Uterus (tissue), 4 donors: ENCODE measurements at places on chromosomes 7 and 10. TPM values are rescaled to one million over a fixed set of nuclear protein-coding genes. Genes with fewer than 3 reads are reported as not detected.
A peak's percentile ranks its signal among the peaks of the same experiment; 100 is the strongest.

DNA sequence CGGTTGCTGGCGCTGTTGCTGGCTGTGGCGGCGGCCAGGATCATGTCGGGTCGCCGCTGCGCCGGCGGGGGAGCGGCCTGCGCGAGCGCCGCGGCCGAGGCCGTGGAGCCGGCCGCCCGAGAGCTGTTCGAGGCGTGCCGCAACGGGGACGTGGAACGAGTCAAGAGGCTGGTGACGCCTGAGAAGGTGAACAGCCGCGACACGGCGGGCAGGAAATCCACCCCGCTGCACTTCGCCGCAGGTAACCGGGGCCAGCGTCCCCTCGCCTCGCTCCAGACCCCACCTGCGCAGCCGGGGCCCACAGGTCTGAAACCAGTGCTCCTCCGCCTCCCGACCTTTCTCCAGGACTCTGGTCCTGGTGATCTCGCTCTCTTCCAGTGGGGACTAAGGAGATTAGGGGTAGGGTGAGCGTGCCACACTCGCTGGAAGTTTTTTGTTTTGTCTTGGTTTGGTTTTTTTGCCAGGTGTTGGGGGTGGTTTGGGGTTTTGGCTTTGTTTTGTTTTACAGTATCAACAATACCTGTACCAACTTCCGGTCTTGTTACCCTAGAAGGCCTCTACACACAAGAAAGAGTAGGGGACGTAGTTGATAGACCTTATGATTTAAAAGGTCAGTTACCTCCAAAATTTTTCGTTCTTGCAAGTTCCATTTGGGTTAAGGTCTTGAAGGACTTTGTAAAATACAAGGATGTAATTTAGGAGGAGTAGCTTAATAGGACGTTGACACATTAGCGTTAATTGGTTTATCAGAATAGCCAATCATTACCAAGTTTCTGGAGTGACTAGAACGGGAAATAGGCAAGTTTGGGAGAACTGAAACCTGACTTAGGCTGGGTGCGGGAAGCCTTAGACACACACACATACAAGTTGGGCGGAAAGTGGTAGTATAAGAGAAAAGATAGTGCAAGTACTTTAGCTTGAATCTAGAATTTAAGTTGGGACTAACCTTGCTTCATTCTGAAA, 704 bp downstream of the TNKS2 start:
- DNase-seq: no peak

- DNase-seq: no peak
These were observed 57.6 kb downstream of the USP6NL start for GRCh38 chr10:11553773-11554381.

ACSM6 gene
- total RNA-seq: not detected

DNA sequence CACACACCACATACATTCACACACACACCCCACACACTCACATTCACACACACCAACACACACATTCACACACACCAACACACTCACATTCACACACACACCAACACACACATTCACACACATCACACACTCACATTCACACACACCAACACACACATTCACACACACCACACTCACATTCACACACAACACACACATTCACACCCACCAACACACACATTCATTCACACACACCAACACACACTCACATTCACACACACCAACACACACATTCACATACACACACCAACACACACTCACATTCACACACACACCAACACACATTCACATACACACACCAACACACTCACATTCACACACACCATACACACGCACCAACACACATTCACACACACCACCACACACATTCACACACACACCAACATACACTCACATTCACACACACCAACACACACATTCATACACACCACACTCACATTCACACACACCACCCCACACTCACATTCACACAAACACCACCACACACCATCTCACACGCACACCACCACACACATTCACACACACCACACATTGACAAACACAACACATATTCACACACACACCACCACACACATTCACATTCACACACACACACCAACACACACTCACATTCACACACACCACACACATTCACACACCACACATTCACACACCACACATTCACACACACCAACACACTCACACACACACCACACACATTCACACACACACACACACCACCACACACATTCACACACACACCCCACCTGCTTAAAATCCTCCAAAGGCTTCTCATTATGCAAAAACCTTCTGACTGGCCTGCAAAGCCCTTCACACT, 9.0 kb downstream of the TAS2R40 start:
- no peak for DNase-seq

DNA sequence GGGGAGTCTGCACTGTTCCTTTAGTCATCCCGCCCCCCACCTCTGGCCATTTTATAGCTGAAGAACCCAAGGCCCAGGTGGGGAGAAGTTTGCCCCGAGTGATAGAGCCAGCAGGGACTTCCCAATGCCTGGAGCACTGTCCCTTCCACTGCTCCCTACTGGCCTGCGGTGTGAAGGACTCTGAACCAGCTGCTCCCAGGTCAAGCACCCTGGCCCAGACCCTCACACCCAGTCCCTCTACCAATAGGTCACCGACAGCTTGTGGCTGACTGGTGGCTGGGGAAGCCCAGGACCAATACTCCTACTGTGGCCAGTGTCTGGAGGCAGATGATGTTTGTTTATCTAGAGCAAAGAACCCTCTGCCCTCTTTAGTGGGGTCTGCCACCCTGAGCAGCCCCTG, 167.9 kb downstream of the LCOR start:
- DNase-seq: no peak

- no peak for DNase-seq
These were observed 52.6 kb downstream of the MRC1 start for GRCh38 chr10:17861760-17862159.

GRCh38 chr7:73828107-73828803, 2.5 kb upstream of the CLDN4 start:
- DNase-seq: peak; percentile 57

DNA sequence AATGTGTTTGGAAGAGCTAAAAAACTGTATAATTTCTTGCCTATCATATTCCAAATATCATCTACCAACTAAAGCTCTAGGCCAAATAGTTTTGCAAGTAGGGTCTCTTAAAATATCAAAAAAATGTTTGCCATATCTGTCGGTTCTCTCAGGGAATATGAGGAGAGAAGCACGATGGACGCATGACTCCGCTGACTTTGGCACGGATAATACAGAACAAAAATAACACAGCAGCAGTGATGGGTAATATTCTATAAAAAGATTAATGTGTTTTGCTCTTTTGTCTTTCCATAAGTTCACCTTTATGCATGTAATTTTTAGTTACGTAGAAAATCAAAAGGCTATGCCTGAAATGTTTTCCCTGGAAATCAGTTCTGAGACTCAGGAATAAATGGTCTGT, 919 bp upstream of the IDI2 start:
- DNase-seq: no peak

GRCh38 chr7:151194188-151194587, 7.1 kb upstream of the ASB10 start:
- no peak for DNase-seq

GRID1 gene
- total RNA-seq: 0.88 TPM

GRID2IP gene
- total RNA-seq: 0.49 TPM

DNA sequence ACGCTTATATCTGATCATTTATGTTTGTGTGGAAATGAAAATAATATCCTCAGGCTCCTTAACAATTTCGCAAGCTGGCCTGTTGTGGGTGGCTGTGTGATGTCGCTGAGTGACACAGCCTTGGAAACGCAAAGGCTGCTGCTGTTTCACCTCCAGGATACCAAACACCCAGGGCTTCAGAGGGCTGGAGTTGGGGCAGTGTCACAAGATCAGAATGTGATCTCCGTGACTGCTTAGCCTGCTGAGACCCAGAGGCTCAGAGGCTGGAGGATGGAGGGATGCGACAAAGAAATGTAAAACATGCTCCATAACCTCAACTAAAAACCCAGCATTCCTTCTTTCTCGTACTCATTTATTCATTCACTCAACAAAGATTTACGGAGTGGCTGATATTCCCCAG, 37.2 kb upstream of the BMPER start:
- DNase-seq: no peak

SNCG gene
- total RNA-seq: 68.6 TPM

DNA sequence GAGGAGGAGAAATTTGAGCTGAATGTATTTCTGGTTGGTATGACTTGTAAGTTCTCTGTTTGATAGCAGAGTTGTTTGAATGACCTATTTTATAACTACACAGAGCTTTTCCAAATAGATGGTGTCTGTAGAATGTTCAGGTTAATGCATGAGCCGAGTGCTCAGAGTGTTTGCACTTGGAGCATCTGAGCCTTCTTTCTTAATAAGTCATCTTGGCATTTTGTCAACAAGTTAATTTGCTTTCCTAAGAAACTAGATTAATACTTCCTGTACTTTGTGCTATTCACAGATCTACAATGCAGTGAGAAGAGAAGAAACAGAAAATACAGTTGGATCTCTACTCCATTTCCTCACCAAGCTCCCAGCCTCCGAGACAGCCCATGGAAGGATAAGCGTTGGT, 138.2 kb downstream of the PLCE1 start:
- DNase-seq: no peak

SLC39A12 gene
- total RNA-seq: not detected

PSTK gene
- total RNA-seq: 0.77 TPM

- DNase-seq: no peak
These were observed 38.8 kb downstream of the FGFR2 start for GRCh38 chr10:121559326-121560026.

DNA sequence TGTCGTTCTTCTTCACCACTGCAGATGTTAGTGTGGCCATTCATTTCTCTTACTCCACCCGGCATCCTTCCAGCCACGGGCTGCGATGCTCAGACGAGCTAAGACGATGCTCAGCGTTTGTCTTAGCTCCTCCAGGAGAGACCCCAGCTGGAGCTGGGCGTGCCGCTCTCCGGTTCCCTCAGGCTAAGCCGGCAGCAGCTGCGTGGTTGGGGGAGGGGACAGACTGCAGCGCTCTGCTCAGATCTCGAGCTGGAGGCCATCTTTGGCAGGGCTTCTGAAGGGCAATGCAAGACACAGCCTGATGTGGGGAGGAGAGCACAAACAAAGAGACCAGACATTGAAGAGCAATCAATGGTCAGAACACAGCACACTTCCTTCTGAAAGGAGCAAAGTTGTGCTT, 4.8 kb downstream of the INA start:
- no peak for DNase-seq

- peak; percentile 70 for DNase-seq
These were observed 5.8 kb downstream of the FLNC start for GRCh38 chr7:128835790-128836641.

- no peak for DNase-seq
These were observed 230.6 kb upstream of the CHRM2 start for GRCh38 chr7:136637813-136638212.

CLRN3 gene
- total RNA-seq: not detected

DNA sequence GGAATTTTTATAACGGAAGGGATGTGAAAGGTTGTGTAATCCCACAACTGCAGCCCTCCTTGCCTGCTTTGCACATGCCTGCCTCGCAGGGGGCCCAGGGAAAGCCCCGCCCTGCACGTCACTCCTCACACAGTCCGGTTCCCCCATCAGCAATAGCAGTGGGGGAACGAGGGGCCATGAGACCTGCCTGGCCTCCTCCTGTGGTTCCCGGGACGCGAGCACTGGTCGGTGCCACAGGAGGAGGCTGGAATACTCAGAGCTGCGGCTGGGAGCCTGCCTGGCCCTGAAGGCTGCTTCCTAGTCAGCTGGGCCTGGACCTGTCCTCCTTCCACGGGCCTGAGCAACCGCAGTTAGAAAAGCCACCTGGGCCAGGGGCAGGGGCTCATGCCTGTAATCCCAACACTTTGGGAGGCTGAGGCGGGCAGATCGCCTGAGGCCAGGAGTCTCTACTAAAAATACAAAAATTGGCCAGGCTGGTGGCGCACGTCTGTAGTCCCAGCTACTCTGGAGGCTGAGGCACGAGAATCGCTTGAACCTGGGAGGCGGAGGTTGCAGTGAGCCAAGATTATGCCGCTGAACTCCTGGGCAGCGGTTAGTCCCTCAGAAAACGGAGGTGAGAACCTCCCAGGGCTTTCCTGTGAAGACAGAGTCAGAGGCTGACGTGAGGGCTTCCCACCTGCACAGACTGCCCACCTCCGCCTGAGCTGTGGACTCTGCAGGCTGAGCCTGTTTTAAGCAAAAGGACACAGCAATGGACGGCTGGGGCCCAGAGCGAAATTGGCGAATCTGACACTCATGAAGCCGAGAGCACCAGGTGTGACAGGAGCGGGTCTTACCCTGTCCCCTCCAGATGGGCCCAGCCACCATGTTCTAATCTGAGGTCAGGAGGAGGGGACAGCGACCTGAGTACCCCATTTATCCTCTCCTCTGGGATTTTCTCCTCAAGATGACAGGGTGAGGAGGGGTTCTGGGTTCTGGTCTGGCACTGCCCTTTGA, 52.9 kb downstream of the VIPR2 start:
- no peak for DNase-seq

ANXA7 gene
- total RNA-seq: 42.3 TPM

CWF19L1 gene
- 31.3 TPM for total RNA-seq

DNA sequence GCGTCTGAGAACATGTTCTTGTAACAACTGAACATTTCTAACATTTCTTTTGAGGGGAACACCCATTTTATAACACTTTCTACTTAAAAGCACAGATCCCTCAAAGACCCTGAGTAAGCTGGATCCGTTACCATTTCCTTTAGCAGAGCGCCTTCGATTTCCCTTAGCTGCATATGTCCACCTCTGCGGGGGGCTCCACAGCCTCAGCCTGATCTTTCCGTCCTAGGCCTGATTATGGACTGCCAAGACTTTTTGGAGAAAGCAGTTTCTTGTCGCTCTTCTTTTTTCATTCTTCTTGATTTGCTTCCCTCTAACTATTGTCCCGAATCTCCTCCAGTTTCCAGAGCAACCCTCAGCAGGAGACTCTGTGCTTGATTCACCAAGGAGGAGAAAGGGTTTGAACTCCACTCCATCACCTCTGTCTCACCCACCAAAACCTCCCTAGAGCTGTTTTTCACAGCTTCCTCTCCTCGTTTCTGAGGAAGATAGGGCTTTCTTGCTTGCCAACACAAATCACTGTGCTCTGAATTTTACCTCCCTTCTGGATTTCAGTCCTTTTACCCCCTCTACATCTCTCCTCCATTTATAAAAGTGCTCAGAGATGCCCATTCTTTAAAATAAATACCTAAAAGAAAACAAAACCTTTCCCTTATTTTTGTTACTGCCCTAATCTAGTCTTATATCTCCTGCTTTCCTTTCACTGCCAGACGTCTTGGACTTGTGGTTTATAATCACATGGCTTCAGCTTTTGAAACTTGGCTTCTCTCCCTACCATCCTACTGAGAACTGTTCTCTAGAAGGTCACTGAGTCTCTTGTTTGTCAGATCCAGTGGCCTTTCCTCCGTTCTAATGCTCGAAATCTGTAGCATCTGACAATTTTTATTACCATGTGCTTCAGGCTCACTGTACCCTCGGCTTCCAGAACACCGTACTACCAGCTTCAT, 30.5 kb upstream of the ZRANB1 start:
- no peak for DNase-seq

MYH16 gene
- not detected for total RNA-seq

DNA sequence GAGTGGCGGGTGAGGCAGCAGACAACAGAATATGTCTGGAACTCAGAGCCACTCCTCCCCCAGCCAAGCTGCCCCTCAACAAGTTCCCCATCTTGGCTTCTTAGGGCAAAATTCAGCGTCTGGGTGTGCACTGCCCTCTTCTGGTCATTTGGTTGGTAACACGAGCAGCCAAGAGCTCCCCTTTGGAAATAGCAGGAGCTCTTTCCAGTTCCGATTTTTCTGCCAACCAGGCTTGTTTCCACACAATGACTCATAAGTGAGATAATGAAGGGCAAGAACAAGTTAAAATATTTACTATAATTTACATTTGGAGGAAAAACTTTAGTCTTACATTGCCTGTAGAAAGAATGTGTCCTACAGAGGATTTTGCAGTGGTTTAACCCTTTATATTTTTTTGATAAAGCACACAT, 70.5 kb downstream of the ADCYAP1R1 start:
- peak; percentile 74 for DNase-seq

PRKCQ gene
- total RNA-seq: not detected

GRCh38 chr10:48309711-48310226, 3.3 kb downstream of the MAPK8 start:
- no peak for DNase-seq
